ENCODE measurements at places on chromosomes 1 and 21.

DNA sequence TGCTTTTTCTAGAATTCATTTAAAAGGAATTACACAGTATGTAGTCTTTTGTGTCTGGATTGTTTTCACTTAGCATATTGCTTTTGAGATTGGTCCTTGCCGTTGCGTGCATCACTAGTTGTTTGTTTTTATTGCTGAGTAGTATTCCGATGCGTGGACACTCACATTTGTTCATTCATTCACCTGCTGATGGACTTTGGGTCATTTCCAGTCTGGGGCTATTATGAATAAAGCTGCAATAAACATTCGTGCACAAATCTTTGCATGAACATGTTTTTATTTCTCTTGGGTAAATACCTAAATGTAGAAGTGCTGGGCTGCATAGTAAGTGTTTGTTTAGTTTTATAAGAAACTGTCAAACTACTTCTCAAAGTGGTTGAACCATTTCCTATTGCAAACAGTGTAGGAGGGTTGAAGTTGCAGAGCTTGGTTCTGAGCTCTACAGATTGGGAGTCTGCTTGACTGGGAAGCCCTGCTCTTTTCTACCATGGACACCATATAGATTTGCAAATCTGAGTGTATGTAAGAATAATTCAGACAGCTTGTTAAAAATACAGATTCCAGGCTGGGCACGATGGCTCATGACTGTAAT, 404.7 kb upstream of the PROX1 start:
- DNase-seq: no peak

GRCh38 chr1:12407050-12407961, 177.5 kb downstream of the VPS13D start:
- no peak for DNase-seq

GRCh38 chr21:25298512-25299491, 308.5 kb downstream of the MRPL39 start:
- DNase-seq: no peak

- DNase-seq: no peak
Observed at GRCh38 chr1:86948212-86948611, 33.8 kb downstream of the HS2ST1 start.

DNA sequence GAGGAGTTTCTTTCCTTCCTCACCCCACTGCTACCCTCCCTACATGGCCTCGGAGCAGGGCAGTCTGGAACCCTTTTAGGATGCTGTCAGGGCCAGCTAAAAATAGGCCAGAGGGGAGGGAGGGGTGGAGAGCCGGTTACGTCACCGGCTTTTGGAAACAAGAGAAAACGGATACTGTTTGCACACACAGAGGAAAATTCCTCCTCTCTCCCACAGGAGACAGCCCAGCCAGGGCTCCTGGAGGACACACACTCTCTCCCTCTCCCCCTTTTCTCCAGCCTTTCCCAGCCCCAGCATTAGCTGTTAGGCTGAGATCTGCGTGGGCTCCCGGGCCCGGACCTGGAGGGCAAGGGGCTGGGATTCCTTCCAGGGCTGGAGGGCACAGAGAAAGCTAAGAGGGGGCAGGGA, 20.0 kb upstream of the ALDH4A1 start:
- no peak for DNase-seq

DNA sequence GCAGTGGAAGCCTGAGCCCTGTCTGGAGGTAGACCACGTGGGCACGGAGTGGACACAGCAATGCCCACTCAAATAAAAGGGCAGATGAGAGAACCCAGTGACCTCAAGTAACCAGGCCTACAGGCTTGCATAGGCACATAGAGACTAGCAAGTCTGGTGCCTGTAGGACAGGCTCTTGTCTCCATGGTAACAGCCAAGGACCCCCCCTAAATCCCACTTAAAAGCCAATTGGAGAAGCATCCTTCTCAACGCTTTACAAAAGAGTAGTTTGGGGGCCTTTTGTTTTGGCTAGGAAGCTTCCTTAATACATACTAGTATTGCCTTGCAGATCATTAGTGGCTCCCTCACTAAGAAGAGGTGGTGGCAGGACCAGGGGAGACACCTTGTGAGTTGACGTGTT, 63.9 kb downstream of the VWA5B1 start:
- no peak for DNase-seq

DNA sequence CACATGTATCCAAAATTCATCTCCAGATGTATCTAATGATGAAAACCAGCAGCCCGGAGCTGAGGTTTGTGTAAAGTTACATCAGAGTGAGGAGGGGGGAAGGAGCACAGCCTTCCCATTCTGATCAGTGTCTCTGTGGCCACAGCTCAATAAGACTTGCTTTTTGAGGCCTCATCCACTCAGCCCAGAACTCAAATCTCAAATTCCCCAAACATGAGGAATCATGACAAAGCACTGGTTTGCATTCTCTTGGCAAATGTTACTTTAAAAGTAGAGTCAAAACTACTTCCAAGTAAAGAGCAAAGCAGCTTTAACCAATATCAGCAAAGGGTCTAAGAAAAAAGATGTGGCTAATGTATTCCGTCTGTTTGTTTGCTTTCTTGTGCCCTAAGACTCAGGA, 30.9 kb downstream of the CCN1 start:
- DNase-seq: no peak

DNA sequence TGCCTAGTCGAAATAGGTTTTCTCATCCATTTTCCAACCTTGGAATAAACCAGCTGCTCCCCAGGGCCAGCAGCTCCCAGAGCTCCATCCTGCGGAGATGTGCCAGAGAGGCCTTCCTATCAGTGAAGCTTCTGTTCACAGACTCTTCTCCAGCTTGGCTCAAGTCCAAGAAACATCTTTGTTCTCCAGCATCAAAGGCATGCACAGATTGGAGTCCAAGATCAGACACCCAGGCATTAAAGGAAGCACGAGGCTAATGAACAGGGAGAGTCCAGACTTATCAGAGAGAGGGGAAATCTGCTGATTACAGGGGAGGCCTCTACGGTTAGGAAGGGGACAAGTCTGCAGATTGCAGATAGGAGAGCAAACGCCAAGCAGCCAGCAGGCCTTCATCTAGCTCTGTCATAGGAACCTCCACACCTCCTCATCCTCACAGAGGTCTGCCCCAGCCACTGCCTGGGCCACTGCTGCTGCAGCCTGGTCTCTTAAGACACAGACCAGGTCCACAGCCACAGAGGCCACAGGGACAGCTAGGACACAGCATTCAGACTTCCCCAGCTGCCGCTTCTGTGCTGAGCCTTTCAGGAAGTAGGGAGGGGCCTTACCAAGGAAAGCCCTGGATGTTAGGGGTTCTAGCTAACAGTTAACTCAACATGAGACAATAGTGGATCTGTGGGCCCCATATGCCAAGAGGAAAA, 3.4 kb downstream of the PRR9 start:
- DNase-seq: no peak

DNA sequence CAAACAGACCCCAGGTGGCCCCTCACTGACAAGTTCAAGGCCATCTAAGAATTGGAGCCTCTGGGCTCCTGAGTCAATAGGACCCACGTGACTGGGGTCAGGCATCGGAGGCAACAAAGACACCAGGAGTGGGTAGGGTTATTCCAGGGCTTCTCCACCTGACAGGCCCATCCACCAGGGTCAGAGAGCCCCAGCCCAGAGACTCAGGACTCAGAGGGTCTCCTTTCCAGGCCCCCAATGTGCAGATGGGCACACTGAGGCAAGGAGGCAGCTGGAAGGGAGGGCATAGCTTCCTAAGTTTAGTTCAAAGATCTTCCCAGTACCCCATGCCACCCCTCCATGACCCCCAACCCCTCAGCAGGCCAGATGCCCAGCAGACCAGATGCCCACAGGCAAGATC, 388.6 kb downstream of the MATN1 start:
- DNase-seq: no peak

- DNase-seq: no peak
Observed at GRCh38 chr1:172273647-172274396, 146.7 kb upstream of the C1orf105 start.

- DNase-seq: no peak
Observed at GRCh38 chr1:94209425-94209824, 28.0 kb downstream of the ARHGAP29 start.

DNA sequence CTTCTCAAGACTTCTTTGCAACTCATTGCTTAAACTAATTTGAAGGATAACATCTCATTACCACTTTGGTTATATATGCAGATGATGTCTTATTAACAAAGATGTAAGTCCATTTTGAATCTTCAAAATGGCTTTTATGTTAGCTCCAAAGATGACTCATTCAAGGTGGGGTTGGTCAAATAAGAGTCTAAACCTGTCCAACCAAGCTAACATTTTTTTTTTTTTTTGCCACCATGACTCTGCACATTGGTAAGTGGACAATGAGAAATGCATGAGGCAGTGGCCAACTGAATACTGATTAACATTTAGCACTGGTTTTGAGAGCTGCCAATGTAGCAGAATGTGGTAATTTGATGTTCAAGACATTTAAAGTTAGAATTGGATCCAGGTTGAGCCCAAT, 278 bp upstream of the KRTAP27-1 start:
- DNase-seq: no peak

DNA sequence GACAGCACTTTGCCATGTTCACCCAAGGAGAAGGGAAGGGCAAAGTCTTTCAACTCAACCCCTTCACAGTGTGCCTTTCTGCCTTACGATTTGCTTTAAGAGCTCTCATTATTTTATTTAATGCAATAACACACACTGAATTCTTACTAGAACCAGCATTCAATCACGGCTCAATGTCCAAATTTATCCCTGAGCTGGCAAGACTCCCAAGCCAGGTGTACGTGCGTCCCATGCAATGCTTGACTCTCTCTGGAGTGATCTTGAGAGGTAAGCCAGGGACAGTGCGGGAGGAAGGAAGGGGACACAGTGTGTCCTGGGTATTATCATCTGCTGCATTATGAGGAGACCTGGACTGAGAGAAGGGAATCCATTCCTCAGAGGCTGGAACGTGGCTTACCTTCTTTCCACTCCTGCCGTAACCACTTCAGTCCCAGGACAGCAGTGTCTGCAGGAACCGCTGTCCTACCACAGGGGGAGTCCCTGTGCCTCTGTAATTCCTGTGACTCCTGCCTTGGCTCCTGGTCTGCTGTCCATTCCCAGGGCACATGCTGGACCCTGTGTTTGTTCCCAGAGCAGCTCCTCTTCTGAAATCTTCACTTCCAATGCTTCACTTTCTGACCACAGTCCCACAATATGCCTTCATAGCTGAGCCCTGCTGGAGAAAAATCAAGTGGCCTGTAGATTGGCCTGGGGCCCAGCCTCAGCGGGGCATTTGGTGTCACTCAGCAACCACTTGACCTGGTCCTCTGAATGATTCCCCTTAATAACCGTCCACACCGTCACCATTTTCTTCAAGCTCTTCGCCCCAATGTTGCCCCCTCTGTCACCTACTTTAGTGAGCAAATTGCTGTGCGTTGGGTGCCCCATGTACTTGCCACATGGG, 28.6 kb upstream of the STUM start:
- DNase-seq: no peak

GRCh38 chr1:93541045-93541444, 93.1 kb downstream of the FNBP1L start:
- DNase-seq: no peak

DNA sequence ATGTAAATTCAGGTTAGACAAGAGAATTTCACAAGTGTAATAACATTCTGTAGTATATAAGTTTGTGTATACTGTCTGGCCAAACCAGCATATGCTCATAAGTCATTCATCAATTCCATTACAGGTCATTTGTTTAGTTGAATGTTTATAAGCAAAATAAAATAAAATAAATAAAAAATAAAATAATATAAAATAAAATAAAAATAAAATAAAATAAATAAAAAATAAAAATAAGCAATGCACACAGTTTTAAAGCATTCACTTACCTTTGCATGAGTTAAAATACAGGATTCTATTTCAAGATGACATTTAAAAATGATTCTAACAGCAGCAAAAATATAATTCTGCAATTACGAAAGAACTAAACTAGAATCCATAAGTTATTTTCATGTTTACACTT, 9.9 kb downstream of the PODN start:
- no peak for DNase-seq

GRCh38 chr1:208344202-208344857, 100.1 kb upstream of the PLXNA2 start:
- no peak for DNase-seq

- DNase-seq: no peak
Observed at GRCh38 chr1:83901547-83902155, 97.3 kb downstream of the TTLL7 start.

GRCh38 chr1:24289937-24290595, 29.1 kb upstream of the GRHL3 start:
- no peak for DNase-seq

- DNase-seq: no peak
Observed at GRCh38 chr1:72827278-72827677, 544.9 kb upstream of the NEGR1 start.

- no peak for DNase-seq
Observed at GRCh38 chr1:229841230-229841629, 215.2 kb downstream of the URB2 start.

DNA sequence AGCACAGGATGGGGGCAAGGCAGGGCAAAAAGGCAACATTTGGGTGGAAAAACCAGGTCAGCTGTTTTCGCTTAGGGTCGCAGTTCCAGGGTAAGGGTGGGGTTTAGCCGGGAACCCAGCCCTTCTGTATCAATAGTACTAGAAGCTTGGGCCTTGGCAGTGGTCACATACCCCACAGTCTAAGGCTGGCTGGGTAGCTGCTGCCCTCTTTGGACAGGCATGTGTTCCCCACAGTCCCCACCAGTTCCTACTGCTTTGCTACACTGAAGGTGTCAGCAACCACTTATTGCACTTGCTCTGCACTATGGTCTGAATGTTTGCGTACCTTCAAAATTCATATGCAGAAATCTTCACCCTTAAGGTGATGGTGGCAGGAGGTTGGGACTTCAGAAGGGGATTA, 349.8 kb downstream of the LTN1 start:
- no peak for DNase-seq

- peak; percentile 64 for DNase-seq
Observed at GRCh38 chr1:26111530-26112406, at the start of gene PDIK1L. Gene PDIK1L, plus strand, starts transcription at chr1:26111824. Its CDS starts 2,485 bp downstream, at chr1:26114309.

DNA sequence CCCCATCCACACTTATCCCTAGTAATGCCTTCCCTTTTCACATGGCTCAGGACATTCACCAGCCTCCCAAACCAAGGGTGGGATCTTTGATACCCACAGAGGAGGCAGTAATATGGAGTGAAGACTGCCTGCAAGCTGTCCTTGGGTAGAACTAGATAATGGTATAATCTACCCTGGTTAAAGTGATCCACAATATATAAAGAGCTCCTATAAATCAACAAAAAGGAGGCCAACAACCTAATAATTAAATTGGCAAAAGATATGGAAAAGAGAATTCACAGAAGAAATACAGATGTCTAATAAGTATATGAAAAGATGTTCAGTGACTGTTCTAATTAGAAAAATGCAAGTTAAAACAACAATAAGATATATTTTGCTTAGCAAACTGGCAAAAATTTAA, 30.7 kb upstream of the SPOCD1 start:
- no peak for DNase-seq

- no peak for DNase-seq
Observed at GRCh38 chr1:54013393-54014008, 4.5 kb downstream of the LDLRAD1 start.

- DNase-seq: no peak
Observed at GRCh38 chr1:203172184-203173010, 3.2 kb downstream of the MYBPH start.

- no peak for DNase-seq
Observed at GRCh38 chr1:215987092-215987875, 420.2 kb downstream of the KCTD3 start.

GRCh38 chr1:234495231-234495990, 16.4 kb upstream of the TARBP1 start:
- DNase-seq: no peak

All from KG1 (cell line).